Heart left ventricle (tissue), 16 donors: ENCODE measurements at places on chromosomes 6 and 20. TPM values are rescaled to one million over a fixed set of nuclear protein-coding genes. Genes with fewer than 3 reads are reported as not detected.

DNA sequence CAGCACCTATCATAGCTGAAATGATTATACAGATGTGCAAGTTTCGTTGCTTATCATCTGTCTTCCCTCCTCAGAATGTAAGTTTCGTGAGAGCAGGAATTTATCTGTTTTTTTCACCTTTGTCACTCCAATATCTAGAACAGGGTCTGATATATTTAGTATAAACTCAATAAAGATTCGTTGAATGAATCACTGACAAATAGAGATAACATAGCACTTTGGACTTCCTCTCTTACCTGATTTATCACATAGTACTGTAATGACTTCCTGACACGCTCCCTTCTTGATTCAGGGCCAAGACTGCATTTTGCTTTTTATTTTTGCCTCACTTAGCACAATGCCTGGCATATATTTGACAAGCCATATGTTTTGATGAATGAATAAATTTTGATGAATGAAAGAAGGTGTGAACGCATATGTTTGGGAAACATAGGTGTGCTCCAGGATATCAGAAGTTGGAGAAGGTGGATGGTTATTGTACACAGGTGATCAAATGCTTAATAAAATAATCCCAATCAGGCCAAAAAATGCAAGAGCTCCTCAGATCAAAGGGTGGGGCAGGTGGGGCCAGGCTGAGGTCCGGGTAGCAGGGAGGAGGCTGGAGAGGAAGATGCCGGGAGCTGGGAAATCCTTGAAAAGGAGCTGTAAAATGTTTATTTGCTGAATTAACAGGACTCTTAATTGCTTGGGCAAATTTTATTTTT, 33.0 kb downstream of the PIM1 start:
- H3K27me3 ChIP-seq = no peaks in the 10 kb centered on the region
- H3K4me3 ChIP-seq = no peak overlapping the region
- no peaks in the 10 kb centered on the region for H3K4me1 ChIP-seq

GRCh38 chr6:73547036-73547435, 26.2 kb upstream of the EEF1A1 start:
- H3K27ac ChIP-seq = no peak overlapping the region
- DNase-seq = no peak

DNA sequence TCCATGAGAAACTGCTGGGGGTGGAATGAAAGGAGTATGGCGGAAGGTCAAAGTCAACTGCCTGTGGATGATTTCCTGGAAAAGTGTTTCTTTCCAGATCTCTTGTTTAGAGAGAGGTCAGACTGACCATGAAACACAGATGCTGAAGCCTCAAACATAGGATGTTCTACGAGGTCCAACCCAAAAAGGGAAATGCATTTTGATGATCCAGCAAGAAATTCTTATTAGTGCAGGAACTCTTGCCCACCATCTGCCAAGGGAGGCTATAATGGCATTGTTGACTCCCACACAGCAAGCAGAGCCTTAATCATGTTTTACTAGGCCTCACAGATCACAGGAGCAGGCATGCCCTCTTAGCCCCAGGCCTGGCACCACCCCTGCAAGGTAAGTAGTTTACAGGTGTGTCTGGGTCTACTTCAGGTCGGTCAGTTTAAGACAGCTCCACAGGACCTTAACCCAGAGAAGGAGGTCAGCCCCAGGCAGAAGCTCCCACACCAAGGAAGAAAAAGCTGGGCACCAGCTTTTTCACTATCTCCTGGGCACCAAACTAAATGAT, 67.6 kb upstream of the CNKSR3 start:
- no peaks in the 10 kb centered on the region for H3K27me3 ChIP-seq
- H3K36me3 ChIP-seq = no peaks in the 10 kb centered on the region
- H3K27ac ChIP-seq = no peak overlapping the region
- DNase-seq = no peak

DNA sequence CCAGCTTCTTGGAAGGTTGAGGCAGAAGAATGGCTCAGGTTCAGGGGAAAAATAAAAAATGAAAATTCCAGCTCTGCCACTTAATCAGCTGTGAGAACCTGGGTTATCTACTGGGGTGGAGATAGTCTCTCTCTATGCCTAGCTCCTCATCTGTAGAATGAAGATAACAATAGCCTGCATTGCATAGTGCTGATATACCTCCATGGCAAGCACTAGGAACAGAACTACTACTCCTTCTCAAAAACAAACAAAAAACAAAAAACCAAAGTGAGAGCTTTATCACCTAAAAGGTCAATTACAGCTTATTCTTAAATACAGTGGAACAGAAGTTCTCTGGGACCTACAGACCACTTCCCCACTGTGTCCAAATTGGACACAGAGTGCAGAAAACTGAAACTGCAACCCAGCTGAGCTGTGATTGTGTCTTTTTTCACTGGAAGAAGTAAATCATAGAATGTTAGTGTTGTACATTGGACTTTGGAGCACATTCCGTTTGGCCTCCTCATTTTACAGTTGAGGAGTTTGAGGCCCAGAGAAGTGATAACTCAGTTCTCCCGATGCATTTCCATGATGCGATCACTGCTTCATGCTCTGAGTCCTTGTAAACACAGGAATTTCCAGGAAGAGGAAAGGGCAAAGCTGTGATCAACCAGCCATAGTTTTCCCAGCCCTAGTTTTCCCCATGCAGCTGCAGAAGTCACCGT, 23.3 kb downstream of the MTFR2 start:
- no peaks in the 10 kb centered on the region for H3K4me1 ChIP-seq
- peak overlapping the region; percentile 35 for H3K4me3 ChIP-seq
- H3K27me3 ChIP-seq = no peaks in the 10 kb centered on the region
- DNase-seq = no peak
- H3K27ac ChIP-seq = no peak overlapping the region

GRCh38 chr20:44946271-44946852, 13.8 kb downstream of the TOMM34 start:
- H3K4me3 ChIP-seq = no peak overlapping the region
- H3K36me3 ChIP-seq = peaks cover 32% of the 10 kb centered on the region
- DNase-seq = no peak
- no peaks in the 10 kb centered on the region for H3K27me3 ChIP-seq
- no peak overlapping the region for H3K27ac ChIP-seq

- no peak overlapping the region for H3K4me3 ChIP-seq
- peak overlapping the region; percentile 55 for H3K27ac ChIP-seq
- H3K4me1 ChIP-seq = peaks cover 16% of the 10 kb centered on the region
- no peaks in the 10 kb centered on the region for H3K27me3 ChIP-seq
These were observed 181.0 kb upstream of the ZNF217 start for GRCh38 chr20:53774461-53775203.

DNA sequence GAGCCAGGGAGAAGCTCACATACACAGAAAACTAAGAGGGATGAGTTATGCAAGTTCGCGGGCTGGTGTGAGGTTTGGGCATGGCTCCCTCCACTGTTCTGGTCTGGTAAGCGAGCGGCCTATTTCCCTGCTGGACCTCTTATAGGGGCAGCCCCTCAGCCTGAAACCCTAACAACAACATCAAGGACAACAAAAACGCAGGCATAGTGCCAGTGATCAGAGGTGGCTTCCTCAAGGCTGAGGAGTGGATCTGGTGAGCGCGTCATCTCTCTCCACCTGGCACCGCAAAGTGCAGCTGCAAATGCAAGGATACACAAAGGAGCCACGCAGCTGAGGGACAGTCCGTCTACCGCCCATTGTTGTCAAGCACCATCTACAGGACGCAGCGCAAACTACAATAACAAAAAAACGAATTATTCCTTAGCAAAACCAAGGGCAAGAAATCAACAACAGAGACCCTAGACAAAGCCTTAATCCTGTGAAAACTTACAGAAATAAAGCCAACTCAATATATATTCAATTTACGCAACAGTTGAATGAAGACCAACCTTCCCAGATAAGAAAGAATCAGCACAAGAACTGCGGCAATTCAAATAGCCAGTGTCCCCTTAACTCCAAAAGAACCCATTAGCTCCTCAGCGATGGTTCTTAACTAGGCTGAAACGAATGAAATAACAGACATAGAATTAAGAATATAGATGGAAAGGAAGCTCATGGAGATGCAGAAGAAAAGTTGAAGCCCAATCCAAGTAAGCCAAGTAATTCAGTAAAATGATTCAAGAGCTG, 9.2 kb upstream of the DEFB110 start:
- H3K27ac ChIP-seq = no peak overlapping the region
- H3K27me3 ChIP-seq = no peaks in the 10 kb centered on the region
- H3K4me3 ChIP-seq = no peak overlapping the region
- DNase-seq = no peak
- H3K36me3 ChIP-seq = no peaks in the 10 kb centered on the region

- no peak for DNase-seq
- H3K36me3 ChIP-seq = no peaks in the 10 kb centered on the region
- H3K27ac ChIP-seq = no peak overlapping the region
- no peaks in the 10 kb centered on the region for H3K27me3 ChIP-seq
- no peak overlapping the region for H3K4me3 ChIP-seq
These were observed 301.0 kb upstream of the RUNX2 start for GRCh38 chr6:45027126-45027525.

DNA sequence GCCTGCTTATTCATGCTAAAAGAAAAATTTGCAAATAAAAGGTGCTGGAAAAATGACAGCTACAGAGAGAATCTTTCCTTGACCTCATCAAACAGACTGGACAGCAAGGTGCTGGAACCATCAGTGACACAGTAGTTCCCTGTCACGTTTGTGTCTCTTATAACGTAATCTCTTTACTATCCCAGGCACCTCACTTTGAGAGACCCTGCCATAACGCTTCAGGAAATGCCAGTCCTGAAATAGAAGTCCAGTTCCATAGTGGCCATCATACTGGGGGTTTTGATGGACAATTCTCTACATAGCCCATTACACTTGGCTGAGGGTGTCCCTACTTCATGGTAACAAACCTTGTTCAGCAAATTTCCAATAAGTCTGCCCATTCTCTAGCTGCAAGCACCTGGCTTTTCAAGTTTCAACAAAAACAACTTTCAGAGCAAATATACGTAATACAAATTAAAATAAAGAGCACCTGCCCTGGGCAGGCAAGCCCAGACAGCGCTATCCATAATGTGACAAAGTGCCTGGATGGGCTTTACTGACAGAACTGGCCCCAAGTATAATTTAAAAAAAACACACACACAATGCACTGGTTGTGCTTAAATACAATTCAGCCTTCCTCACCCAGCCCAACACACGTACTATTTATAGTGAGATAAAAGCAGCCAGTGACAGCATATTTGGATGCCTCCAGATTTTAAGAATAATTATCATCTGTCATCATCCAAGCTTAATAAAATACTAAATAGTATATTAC, 38.7 kb downstream of the CNKSR3 start:
- DNase-seq = no peak
- H3K4me1 ChIP-seq = no peaks in the 10 kb centered on the region
- no peaks in the 10 kb centered on the region for H3K27me3 ChIP-seq
- H3K27ac ChIP-seq = peak overlapping the region; percentile 28

DNA sequence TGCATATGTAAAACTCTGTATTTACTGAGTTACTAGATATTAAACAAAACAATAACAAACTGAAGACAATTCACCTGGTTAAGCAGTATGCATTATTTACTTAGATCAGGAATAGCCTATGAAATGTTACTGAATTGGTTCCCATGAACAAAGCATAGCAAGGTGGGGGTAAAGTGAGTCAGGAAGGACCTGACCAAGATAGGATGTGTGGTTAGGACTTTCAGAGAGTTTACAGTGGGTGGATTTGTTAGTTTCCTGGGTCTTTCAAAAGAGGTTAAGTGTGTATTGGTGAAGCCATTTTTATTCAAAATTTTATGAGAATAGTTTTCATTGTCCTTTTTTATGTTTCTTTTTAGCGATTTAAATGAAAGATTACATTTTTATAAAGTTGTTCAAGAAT, 32.9 kb downstream of the TBPL1 start:
- H3K27me3 ChIP-seq = no peaks in the 10 kb centered on the region
- no peaks in the 10 kb centered on the region for H3K4me1 ChIP-seq
- no peak overlapping the region for H3K27ac ChIP-seq
- DNase-seq = no peak
- peaks cover 10% of the 10 kb centered on the region for H3K36me3 ChIP-seq
- no peak overlapping the region for H3K4me3 ChIP-seq

Gene BPIFA1
- not detected for total RNA-seq

Gene KIF25
- total RNA-seq = 0.25 TPM

Gene TENT5A
- total RNA-seq = 37.3 TPM
